ENCODE measurements at places on chromosomes 1 and 21.

- DNase-seq, result no peak
Measured at GRCh38 chr1:50493710-50494109, 70.5 kb upstream of the DMRTA2 start.

DNA sequence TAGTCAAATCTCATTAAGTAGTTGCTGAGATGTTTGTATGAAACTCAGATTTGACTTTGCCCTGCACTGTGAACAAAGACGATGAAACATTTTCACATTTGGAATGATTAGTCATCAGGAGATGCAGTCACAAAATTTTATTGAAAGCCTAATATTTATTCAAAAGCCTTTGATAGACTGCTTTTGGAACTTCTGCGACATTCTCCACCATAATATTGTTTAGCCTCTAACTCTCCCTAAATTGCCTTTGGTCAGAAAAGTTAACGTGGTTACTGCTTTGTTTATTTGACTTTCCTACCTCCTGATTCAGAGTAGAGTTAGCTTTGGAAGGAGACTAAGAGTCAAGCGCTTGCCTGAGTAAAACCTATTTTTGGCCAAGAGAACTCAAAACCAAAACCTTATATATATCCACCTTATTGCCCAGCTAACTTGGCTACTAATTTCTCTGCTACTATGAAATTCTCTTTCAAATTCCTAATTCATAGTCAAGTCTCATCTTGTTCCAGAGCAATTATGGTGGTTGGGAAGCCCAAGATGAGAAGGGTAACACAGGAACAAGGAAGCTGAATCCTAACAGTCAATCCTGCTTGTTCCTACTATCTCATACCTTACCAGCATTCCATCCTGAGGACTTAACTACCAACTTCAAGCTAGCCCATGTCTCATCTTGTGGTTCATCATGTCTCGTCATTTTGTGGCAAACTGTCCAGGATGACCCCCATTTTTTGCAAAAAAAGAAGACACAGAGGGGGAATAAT lies 429.6 kb downstream of the USP25 start:
- no peak for DNase-seq

DNA sequence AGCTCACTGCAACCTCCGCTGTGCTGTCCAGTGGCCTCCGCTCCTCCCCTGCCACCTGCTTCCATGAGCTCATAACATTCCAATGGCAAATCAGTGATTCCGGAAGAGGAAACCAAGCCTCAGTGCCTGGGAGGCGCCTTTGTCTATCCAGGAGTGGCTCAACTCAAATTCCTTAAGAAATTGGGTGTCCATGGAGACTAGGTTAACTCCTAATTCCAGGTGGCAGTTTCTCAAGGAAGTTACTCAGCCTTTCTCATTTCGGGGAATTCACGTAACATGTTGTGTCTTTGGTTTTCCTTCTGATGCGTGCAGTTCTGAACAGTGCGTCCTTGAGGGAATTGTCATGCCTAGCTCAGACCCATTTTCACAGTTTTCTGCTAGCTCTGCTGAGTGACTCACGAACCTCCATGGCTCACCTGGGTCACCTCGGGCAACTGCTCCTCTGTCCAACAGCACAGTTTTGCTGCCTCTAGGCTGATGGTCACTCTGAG lies 89.9 kb upstream of the DSCAM start:
- DNase-seq, result no peak

- no peak for DNase-seq
Measured at GRCh38 chr1:6001992-6002576, 9.9 kb upstream of the NPHP4 start.

- no peak for DNase-seq
Measured at GRCh38 chr21:46146856-46147255, 8.5 kb downstream of the FTCD start.

- DNase-seq, result no peak
Measured at GRCh38 chr1:212600980-212601379, 7.6 kb upstream of the ATF3 start.

GRCh38 chr1:211634931-211635330 lies 40.5 kb downstream of the NEK2 start:
- no peak for DNase-seq

DNA sequence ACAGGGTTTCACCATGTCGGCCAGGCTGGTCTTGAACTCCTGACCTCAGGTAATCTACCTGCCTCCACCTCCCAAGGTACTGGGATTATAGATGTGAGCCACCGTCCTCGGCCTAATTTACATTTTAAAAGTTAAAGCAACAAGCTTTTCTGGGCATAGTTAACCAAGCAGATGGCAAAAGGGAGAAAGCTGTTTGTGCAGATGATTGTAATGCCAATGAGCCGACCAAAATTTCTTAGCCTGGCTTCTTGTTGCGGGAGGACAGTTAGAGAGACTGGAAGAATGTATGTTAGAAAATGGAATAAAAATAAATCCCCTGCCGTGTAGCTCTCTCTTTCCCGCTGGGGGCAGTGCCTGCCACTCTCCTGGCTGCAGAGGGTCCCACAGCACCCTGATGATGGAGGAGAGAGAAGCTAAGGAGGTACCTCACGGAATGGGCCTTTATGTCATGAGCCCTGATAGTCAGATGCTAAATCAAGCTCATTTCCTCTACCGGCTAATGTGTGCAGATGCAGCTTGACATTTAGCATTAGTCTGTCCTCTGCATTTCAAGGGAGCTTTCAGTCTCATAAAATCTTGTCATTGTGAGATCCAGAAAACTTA lies 87.2 kb downstream of the HHAT start:
- DNase-seq, result no peak

- DNase-seq, result no peak
Measured at GRCh38 chr1:43255438-43256210, 14.2 kb upstream of the TMEM125 start.

GRCh38 chr1:14363707-14364413 lies 234.6 kb upstream of the KAZN start:
- DNase-seq, result no peak

- no peak for DNase-seq
Measured at GRCh38 chr21:44979687-44980561, 40.1 kb downstream of the SLX9 start.

GRCh38 chr1:19479351-19480120 lies 5.8 kb downstream of the CAPZB start:
- DNase-seq, result no peak

DNA sequence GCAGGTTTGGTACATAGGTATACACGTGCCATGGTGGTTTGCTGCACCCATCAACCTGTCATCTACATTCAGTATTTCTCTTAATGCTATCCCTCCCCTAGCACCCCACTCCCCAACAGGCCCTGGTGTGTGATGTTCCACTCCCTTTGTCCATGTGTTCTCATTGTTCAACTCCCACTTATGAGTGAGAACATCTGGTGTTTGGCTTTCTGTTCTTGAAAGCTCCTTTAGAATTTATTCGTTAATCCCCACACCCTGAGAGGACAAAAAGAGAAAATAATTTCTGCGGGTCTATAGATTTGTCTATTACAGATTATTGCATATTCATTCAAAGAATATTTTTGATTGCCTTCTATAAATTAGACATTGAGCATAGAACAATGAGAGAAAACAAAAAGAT lies 455.5 kb downstream of the PLPP3 start:
- DNase-seq, result no peak

DNA sequence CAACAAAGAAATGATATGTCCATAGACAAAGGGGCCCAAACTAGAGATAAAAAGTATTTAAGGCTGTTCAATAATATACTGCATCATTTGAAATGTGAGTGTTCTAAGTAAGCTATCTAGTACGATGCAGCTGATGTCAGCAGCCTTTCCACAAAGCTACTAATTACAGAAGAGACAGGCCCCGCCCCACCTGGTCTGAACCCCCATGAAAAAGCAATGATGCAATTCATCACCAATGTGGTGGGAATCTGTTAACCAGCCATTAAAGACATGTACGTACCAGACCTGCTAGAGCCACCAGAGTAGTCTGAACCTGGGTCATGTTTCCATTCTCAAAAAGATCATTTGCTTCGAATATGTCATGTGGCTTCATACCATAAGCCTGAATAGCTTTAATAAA lies 25.1 kb downstream of the CNN3 start:
- DNase-seq, result no peak
